ENCODE measurements at places on chromosomes 3 and 15. TPM values are rescaled to one million over a fixed set of nuclear protein-coding genes. Genes with fewer than 3 reads are reported as not detected.

SEMA3G gene
- total RNA-seq: 7.6 TPM

POLR2M gene
- 320 TPM for total RNA-seq

MESP1 gene
- not detected for total RNA-seq

ANO10 gene
- 33.3 TPM for total RNA-seq

DUOXA2 gene
- 0.42 TPM for total RNA-seq

C2CD4B gene
- 2.2 TPM for total RNA-seq

PSTPIP1 gene
- total RNA-seq: 1.2 TPM

LPP gene
- 705 TPM for total RNA-seq

ECE2 gene
- total RNA-seq: not detected

SAMD7 gene
- total RNA-seq: not detected

PP2D1 gene
- total RNA-seq: not detected

RUBCN gene
- total RNA-seq: 7.9 TPM

GLCE gene
- 44.4 TPM for total RNA-seq

DNA sequence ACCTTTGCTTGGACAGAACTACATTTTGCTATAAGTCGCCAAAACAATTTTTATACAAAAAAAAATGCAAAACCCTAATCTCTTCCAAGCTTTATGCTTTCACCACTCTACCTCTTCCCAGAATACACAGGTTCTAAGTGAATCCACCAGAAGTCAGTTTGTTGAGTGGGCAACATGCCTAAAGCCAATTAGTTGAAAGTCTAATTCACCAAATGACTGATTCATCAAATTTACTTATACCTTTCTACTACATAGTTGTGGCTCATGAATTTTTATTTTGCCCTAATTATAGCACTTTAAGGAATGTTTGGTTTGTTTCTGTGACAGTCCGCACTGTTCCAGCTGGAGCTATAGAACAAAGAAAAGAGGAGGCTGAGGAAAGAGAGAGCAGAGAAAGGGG, 265.9 kb upstream of the TGFBR2 start:
- DNase-seq: no peak

GRCh38 chr3:3305841-3306240, 126.3 kb upstream of the CRBN start:
- no peak for DNase-seq

- DNase-seq: no peak
Observed at GRCh38 chr3:153961494-153961893, 159.7 kb upstream of the ARHGEF26 start.

DNA sequence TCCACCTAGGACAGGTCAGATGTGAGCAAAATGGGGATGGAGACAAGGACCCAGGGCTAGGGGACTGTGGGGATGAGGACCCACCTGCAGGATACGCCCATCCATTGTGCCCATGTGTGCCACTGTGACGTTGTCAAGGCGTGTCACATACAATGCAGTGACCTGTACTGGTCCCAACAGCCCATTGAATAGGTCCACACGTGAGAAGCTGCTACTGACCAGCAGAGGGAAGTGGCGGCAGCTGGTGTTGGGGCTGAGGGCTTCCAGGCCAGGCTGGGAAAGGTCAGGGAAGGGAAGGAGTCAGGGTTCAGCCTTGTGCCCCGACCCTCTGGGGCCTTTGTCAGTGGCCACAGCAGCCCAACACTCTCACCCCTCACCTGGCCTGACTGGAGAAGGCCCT, 4.7 kb downstream of the MST1R start:
- no peak for DNase-seq

DNA sequence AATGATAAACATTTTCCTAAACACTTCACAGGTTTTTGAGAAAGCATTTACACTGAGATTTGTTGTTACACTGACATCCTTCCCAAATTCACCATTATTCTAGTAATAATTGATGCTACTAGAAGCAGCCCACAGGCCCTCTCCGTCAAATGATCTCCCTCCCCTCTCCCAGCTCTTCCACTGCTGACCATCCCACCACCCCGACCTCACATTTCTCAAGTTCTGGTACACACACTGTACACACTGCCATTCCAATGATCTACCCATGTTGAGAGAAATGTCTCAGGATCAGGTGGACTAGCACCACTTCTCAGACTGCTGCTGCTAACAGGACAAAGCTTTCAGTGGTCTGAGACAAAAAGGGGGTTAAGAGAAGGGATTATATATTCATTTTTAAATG, 3.5 kb downstream of the TBC1D5 start:
- DNase-seq: no peak

DNA sequence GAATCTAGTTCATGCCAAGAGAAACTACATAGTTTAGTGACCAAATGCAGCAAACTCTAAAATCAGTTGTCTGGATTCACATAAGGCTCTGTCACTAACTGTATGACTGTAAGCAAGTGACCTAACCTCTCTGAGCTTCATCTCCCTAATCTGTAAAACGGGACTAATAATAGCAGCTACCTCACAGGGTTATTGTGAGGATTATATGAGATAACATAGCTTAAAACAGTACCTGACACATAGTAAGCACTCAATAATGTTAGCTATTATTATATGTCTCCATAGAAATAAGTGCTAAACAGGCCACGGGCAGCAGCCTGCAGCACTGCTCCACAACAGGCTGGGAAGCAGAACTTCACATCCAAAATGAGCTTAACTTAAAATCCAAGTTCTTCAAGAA, 30.2 kb downstream of the NPTN start:
- no peak for DNase-seq

GRCh38 chr15:101637516-101637915, 14.7 kb downstream of the TM2D3 start:
- no peak for DNase-seq

GRCh38 chr15:89900849-89901248, 7.1 kb upstream of the AP3S2 start:
- no peak for DNase-seq

GRCh38 chr3:131900891-131901290, 133.9 kb downstream of the CPNE4 start:
- DNase-seq: no peak

DNA sequence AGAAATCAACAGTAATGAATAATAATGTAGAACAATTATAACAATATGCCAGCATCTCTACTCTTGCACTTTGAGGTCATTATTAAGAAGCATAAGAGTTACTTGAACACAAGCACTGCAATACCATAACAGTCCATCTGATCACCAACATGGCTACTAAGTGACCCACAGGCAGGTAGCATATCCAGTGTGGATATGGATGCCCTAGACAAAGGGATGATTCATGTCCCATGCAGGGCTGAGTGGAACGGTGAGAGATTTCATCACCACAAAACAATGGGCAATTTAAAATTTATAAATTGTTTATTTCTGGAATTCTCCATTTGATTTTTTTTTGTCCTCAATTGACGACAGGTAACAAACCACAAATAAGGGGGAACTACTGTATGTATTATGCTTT, 107.7 kb upstream of the TSC22D2 start:
- DNase-seq: no peak

DNA sequence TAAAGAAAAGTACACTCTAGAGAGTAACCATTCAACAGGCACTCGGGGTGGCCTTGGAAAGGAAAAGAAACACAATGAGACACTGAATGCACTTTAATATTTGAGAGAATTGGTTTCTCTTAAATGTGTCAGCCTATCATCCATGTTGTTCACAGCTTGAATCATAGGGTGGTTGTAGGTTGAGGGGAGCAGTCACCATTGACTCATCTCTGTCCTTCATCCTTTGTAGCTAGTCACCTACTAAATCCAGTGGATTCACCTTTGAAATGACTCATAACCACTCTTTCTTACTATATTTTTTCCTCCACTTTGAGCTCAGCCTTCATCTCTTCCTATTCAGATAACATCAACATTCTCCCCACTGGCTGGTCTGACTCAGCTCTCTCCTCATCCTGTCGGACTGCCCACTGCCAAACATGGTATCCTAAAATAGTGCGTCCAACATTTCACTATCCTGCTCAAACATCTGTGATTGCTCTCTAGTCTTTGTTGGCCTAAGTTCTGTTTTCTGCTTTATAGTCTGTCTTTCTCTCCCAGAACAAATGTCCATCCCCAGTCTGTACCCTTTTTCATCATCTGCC, 182.7 kb upstream of the GADL1 start:
- DNase-seq: no peak

- no peak for DNase-seq
Observed at GRCh38 chr15:63491979-63492378, 12.4 kb upstream of the USP3 start.

DNA sequence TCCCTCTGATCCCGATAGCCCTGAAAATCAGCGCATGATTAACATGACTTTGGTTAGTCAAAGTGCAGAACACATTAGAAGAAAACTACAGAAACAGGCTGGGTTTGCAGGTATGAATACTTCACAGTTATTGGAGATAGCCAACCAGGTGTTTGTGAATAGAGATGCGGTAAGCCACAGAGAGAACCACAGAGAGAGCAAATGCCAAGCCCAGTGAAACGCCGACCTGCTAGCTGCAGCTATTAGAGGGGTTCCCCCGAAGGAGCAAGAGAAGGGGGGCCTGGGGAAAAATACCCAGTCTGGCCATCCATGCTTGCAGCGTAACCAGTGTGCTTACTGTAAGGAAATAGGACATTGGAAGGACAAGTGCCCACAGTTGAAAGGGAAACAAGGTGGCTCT, 523.9 kb upstream of the CNTN3 start:
- DNase-seq: no peak

DNA sequence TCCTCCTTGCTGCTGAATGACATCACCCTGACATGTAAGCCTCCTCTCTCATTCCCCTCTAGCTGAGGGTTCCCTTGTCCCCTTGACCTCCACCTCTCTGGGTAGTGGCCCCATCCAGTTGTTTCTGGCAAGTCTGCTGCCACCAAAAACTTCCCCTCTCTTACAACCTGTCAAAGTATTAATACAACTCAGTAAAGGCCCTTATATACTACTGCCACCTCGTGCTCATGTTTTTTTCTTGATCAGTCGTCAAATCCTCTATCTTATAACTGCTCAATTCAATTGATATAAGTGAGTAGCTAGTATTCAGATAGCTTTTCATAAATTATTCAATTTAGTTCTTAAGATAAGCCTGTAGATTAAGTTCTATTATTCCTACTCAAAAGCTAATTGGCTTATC, 249.6 kb downstream of the MBNL1 start:
- no peak for DNase-seq

DNA sequence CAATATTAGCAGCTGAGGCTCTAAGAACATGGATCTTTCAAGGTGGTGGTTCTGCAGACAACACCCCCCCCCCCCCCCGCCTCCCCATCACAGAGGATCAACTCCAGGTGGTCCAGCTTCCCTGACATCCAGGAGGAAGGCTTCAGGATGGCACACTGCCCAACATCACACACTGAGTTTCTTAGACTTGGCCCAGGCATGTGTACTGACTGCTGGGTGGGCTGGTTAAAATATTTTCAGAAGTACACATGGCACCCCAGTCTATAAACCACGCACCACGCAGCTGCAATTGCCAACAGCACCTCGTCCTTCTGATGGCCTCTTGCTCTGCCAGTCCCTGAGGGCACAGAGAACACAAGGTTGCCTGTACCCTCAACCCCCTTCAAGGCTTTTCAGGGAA, 22.1 kb downstream of the SRPRB start:
- no peak for DNase-seq

- no peak for DNase-seq
Observed at GRCh38 chr3:135349254-135349948, 554.3 kb downstream of the EPHB1 start.

- DNase-seq: no peak
Observed at GRCh38 chr3:185024966-185025365, 127.9 kb downstream of the C3orf70 start.

- no peak for DNase-seq
Observed at GRCh38 chr3:158105710-158106253, 438 bp downstream of the SHOX2 start.

GRCh38 chr3:28317438-28318022, 31.0 kb upstream of the ZCWPW2 start:
- no peak for DNase-seq

GRCh38 chr15:61749169-61749568, 311.1 kb downstream of the VPS13C start:
- DNase-seq: no peak

GRCh38 chr3:60571511-60571910, 679.7 kb downstream of the FHIT start:
- no peak for DNase-seq

DNA sequence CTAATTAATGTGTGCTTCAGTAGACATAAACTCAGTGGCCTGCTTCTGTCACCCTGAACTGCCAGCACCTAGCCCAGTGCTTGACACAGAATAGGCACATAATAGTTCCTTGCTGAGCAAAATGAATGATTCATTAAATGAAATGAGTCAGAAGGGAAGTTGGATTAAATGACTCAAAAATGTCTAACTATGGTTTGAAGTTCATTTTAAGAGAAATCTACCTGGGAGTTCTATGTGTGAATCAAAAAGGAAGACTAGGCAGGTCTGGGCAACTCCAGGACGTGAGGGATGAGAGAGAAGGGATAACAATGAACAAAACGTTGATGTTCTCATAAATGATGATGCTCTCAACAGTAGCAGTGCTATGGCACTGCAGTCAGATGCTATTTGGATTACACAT, 175.0 kb downstream of the CFAP20DC start:
- no peak for DNase-seq

DNA sequence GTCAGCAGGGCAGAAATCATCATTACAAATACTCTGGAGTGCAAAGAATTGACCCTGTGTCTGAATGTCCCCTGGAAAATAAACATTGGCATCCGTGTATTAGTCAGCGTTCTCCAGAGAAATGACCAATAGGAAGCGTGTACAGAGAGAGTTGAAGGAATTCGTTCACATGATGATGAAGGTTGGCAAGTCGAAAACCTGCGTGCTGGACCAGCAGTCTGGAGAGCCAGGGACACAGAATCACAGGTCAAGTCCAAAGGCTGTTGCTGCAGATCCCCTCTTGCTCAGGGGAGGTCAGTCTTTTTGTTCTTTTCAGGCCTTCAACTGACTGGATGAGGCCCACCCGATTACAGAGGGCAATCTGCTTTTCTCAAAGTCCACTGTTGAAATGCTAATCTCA, 16.6 kb downstream of the GP9 start:
- no peak for DNase-seq

DNA sequence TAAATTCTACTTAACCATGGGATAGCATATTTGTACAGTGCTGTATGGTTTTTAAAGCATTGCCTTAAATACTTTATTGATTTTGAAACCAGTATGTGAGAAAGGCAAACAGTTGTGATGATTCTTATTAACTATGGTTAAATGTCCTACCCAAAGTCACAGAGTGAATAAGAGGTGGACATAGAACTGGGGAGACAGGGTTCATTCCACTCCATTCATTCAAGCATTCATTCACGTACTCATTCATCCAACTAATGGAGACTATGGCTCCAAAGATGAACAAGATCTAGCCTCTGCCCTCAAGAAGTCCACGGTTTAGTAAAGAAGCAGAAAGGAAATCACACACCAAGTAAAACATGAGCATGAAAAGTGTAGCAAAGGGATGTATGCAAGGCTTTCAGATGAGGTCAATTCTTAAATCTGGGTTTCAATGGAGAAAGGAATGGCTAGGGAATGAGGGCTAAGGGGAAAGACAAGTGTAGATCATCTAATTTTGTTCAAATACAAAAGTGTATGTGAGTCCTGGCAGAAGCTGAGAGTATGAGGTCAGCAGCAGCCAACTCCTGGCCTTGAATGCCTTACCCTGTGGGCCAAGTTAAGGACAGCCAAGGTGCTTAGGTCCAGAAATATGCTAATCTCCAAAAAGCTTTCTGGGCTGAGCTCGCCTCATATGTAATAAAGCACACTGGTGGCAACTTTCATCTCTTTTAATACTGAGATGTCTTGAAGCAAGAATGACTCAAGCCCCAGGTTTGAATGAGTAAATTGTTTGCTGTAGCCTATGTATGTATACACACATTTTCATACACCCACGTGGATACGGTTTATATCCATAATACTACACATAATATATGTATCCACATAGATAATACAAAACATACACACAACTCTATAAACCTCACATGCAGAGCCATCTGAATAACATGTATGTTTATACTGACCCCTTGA, 4.3 kb downstream of the TNIK start:
- DNase-seq: no peak

Measured in urinary bladder (tissue), 4 donors.